ENCODE measurements at places on chromosomes 3 and 15.

GRCh38 chr3:4993276-4994143, 14.3 kb downstream of the BHLHE40 start:
- no peak for DNase-seq

DNA sequence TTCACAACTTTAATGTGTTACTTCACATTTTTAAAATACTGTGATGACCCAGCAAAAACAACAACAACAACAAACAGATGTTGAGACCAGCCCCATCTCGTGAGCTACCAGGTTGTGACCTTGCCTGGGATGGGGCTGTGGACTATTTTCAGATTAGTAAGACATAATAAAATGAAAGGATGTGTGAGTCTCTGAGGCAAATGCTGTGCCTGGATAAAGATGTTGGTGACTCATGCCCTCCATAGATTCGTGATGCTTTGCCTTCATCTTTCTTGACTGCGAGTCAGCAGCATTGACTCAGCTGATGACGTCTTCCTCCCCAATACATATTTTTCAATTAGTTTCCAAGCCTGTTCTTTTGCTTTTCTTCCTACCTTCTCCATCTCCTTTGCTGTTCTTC, 453.0 kb upstream of the CFAP20DC start:
- no peak for DNase-seq

DNA sequence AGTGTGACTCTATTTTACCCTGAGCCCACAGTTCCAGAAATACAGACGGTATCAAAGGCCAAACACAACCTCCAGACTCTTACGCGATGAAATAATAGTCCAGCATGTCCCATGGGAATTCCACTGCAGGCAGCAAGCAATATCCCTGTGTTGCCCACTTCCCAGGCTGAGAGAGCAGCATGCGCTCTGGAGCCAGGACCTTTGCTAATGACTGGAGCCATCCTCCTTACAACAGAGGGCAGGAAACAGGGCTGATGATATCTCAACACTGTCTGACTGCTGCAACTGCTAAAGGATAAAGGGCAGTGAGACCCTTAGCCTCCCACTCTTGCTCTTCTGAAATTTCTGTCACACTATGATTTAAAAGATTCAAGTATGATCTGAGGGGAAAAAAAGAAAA, 34.8 kb downstream of the MCF2L2 start:
- DNase-seq, result no peak

- no peak for DNase-seq
Measured at GRCh38 chr3:134017490-134017889, 12.2 kb downstream of the SLCO2A1 start.

GRCh38 chr3:69724722-69725435, 14.4 kb upstream of the MITF start:
- no peak for DNase-seq

- DNase-seq, result no peak
Measured at GRCh38 chr15:95868970-95869369, 461.5 kb upstream of the NR2F2 start.

DNA sequence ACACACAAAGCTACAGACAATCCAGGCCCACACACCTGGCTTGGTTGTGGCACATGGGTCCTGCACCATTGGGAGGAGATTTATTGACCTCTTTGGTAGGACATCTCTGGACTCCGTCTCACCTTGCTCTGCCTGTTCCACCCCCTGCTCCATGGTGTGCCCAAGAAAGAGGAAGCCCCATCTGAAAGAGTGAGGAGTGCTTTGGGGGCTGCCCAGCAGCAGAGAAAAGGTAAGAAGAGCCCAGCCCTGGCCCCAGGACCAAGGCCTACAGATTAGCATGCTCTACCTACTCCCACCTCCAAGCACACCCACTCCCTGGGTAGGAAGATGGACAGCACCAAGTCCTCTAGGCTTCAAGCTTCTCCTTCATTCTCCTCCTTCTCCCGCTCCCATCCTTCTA, 3.2 kb upstream of the DCAF1 start:
- no peak for DNase-seq

DNA sequence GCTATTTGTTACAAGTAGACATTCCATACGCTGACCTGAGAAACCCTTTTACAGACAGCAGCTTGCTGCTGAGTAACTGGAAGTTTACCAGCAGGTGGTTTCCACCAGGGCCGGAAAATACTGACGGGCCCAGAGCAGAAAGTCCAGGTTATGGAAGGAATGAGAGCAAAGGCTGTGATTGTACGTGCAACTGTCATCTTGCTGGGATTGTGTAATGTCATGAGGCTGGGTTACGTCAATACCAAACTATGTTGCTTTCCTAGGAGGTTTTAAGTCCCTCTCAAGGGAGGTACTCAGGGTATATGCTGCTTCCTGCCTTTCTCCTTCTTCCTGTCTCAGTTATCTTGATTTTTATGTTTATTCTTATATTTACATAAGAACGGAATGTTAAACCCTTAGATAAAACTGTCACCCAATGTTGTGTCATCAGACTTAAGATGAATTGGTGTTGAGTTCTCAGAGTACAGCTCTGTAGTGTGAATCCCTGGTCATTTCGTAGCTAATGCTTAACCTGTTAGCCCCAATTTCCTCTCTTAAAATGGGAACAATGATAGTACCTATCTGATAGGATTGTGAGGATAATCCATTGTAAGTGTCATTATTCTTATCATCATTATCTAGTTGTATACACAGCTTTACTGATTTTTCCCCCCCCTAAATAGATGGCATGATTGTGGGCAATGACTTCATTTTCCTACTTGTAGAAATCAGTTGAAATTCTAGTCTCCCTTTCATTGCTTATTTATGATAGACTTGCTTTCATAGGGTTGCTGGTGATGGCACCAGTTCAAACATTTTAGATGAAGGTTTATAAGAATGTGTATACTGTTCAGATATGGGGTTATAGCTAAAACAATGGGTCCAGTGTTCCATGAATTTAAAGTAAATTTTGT, 101.4 kb downstream of the FNDC3B start:
- DNase-seq, result no peak

GRCh38 chr3:154367221-154367620, 42.9 kb upstream of the DHX36 start:
- no peak for DNase-seq

DNA sequence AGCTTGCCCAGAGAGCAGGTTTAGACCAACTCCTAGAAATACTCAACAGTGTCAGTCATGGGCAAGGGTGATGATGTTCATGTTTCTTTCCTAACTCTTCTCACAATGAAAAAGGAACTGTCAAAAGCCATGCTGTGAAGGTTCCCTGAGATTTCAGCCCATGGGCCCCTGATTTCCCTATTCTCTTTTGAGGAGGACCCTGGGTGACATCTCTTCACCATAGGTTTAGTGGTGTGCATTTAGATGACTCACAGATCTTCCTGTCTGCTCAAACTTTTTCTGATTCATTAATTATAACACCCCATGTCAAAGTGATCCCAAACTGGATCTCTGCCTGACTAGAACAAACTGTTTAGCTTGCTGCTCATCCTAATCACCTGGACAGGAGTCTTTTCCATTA, 108.0 kb downstream of the BBX start:
- DNase-seq, result no peak

DNA sequence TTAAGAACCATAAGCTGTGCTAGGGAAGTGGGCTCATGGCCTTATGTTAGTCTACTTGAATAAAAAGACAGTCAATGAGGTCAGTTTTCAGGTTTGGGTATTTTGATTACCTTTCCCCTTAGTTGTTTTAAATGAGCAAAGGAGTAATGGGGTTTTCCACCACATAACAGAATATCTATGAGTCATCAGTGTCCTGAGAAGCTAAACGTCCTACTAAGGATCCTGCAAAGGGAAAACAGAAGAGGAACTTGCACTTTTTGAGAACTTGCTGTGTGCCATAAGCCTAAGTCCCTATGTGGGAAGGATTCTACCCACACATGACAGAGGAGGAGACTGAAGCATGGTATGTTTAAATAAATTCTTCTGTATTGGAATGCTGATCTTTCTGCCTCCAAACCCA, 292.8 kb upstream of the TMC3 start:
- DNase-seq, result no peak

- no peak for DNase-seq
Measured at GRCh38 chr3:120506076-120506827, 55.5 kb upstream of the FSTL1 start.

DNA sequence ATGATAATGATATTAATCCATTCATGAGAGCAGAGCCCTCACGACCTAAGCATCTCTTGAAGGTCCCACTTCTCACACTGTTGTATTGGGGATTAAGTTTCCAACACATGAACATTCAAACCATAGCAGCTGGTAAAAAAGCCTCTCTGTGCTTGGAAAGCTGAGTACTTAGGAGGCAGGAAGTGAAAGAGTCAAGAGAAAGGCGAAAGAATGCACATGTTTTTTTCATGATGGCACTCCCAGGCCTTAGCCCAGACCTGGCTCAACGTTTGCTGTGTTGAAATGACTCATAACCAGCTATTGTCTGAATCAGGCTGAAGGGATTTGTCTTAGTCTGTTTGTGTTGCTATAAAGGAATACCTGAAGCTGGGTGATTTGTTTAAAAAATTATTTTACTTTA, 84.4 kb upstream of the RGMA start:
- DNase-seq, result no peak

DNA sequence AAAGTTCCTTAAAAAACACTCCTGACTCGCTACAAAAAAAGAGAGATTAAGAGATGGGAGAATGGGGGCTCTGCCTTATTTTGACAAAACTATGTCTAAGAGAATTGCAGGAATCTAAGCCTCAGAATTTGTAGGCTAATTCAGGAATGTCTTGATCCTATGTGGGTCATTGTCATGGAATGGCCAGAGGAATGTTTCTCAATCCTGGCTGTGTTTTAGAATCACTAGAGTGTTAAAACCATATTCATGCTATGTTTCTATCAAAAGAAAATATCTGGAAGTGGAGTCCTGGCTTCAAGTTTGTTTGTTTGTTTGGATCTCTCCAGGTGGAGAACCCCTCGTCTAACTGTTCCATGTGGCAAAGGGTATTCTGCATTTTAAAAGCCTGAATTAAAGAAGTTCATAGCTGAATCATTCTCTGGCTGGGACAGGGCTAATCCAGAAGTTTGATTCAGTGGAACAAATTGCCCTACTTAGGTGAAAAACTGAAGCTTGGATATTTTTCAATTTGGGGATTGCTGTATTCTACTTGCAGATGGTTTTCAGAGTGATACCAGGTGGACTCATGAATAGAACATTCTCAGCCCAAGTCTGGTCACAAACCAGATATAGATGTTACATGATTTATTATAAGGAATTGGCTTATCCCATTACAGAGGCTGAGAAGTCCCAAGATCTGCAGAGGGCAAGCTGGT, 28.2 kb downstream of the GJD2 start:
- no peak for DNase-seq

- DNase-seq, result no peak
Measured at GRCh38 chr3:133928903-133929607, 33.4 kb upstream of the RAB6B start.

GRCh38 chr3:139288266-139288821, 55.5 kb upstream of the MRPS22 start:
- DNase-seq, result no peak

DNA sequence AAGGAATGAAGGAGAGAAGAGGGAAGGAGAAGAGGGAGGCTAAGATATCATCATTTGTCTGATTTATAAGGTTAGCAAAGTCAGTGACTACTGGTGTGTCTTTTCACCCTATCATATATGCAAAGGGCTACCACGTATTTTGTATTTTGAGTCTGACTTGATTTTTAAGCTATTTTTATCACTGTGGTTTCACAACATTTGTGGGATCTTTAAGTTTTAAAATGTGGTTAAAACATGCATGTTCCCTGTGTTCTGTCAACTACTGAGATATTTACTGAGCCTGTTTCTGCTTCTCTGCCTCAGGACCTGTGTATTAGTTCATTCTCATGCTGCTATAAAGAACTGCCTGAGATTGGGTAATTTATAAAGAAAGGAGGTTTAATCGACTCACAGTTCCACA, 22.5 kb upstream of the SPTSSB start:
- no peak for DNase-seq

- no peak for DNase-seq
Measured at GRCh38 chr3:100665230-100665629, 44.1 kb upstream of the TFG start.

DNA sequence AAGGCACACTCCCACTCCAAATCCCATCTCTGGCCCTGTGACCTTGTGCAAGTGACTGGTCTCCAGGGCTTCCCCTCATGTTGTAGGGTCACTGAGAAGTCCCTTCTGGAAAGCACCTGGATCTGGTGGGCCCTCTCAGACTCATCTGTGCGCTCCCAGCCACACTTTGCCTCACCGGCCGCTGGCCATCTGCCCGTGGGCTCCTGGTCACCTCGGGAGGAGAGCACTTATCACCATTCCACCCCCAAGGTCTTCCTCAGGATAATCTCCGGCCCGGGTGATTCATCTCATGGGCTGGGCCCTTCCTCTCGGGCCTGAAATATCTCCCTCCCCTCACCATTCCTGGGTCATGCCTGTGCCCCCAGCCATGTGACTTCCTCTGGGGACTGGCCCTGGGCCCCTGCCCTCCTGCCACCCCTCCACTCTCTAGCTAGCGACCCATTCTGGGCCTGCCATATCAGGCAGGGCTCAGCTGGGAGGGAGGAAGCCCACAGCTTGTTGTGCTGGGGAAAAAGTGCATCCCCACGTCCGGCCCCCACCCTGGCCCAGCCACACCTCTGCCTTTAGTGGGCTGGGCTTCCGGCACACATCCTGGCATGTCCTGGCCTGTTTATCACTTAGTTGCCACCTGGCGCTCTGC, 10.6 kb upstream of the WNT7A start:
- no peak for DNase-seq

GRCh38 chr15:60945196-60945595, 283.9 kb downstream of the RORA start:
- DNase-seq, result peak; percentile 75

GRCh38 chr3:40979962-40980361, 219.3 kb upstream of the CTNNB1 start:
- no peak for DNase-seq

DNA sequence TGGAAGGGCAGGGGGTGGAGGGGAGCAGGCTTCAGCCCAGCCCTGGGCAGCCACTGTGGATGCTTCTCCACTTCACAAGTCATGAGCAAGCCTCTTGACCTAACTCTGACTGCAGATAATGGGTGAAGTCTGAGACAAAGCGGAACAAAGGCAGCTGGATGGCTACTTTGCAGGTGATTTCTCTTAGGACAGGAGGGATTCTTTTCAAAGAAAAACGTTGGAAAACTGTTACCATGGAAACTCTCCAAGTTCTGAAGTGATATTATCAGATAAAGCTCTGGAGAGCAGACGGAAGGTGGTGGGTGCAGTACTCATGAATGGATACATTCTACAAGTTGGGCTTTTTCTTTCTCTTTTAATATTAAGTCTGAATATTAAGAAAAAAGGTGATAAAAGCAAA, 254.2 kb upstream of the SLCO3A1 start:
- no peak for DNase-seq

- no peak for DNase-seq
Measured at GRCh38 chr3:11536132-11536935, 107.4 kb downstream of the VGLL4 start.

DNA sequence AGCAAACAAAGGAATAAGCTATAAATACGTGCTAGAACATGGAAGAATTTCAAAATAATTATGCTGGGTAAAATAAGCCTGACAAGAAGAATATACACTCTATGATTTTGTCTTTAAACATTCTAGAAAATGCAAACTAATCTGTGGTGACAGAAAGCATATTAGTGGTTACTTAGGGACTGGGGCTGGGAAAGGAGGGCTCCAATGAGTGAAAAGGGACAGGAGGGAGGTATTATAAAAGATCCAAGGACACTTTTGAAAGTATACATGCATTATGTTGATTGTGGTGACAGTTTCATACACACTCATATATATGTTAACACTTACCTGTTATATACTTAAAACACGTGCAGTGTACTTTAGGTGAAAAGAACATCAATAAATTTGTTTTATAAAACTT, 23.0 kb downstream of the MYH15 start:
- no peak for DNase-seq
